Foreskin keratinocyte (primary cell): ENCODE measurements at places on chromosomes 5 and 9.

DNA sequence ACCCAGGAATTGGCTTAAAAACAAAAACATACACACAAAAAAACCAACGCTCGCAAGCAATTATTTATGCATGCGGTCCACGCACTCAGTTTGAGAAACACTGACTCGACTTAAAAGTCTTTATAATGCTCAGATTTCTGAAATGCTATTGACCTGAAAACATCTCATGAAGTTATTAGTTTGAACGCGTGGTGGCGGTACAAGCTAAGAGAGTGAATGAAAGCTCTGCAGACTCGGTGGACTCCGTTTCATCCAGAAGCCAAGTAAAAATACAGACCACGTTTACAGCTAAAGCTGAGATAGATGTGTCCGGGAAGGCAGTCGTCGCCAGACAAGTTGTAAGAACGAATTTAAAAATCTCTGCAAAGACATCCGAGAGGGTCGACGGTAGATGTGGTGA, at the start of gene PCDHB6:
TSS of gene PCDHB6 (plus strand) at position 246 of the 400 bp plus-strand sequence. CDS start 201 bp downstream, outside the sequence.
- DNase-seq: no peak

- no peak for DNase-seq
Measured at GRCh38 chr9:107542411-107543157, 53.0 kb upstream of the KLF4 start.

DNA sequence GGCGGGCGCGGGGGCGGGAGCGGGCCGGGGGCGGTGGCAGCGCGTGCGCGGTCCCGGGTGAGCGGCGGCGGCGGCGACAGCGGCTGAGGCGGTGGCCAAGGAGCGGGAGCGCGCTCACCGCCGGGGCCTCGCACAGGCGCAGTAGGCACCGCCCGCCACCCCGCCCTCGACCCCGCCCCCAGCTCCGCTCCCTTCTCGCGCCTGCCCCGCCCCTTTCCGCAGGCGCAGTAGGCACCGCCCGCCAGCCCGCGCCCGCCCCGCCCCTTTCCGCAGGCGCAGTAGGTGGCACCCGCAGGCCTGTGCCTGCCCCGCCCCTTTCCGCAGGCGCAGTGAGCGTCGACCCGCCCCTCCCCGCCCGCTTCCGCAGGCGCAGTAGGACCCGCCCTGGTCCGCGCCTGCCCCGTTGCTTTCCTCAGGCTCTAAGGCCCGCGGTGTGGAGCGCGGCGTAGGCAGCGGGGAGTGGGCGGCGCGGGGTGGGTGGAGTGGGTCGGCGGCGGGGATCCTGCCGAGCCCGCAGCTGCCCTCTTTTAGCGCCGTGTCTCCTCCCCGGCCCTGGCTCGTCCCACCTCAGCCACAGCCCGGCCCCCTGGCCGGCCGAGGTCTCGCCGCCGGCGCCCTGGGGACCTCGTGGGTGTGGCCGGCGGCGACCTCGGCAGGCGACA, at the start of gene CAMSAP1:
TSS of gene CAMSAP1 (minus strand) at position 116 of the 662 bp plus-strand sequence. CDS start 387 bp downstream, outside the sequence.
- DNase-seq: no peak

DNA sequence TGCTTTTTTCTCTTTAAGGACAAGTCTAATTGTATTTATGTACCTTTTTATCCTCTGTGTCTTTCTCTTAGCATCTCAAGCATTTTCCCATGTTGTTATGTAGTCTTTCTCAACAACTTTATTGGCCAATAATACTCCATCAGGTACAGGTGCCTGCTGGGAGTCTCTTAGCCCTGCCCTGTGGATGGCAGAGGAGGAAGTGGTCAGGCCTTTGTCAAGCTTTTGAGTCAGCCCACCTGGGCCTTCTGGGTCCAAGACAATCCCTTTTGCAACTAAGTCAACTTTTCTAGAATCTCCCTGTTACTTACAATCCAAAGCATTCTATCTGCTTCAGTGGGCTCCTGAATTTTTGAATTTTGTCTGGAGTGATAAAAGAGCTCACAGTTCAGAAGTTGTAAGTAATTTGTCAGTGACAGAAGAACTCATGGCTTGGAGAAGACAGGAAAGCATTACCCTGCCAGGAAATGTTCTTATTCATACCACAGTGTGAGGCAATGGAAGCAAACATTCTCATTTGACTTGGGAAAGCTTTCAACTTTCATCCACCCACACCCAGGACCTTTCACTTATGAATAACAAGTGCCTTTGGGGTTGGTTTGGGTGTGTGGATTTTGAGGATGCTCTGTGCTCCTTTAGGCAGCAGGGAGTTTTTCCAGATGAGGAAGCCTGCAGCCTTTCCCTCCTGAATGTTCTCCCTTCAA, 200.0 kb upstream of the S1PR3 start:
- DNase-seq: peak; percentile 23

GRCh38 chr5:43658509-43658908, 55.5 kb downstream of the NNT start:
- peak; percentile 37 for DNase-seq

- DNase-seq: no peak
Measured at GRCh38 chr9:116490321-116490720, 196.8 kb upstream of the TRIM32 start.
